Sciatic nerve (tissue), 2 donors: ENCODE measurements at places on chromosomes 3 and 15.

DNA sequence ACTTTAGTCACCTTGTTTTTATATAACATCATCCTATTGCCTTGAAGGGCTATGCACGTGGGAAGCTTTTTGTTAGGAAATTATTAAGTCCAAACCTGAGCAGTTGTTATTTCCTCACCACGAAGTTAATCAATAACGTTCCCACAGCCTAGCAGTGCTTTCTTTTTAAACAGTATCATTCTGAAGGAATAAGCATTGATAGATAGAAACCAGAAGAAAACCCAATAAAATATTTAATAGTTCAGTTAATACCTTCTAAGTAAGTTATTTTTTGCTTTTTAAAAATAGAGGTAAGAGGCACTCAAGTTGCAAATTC, 149.3 kb downstream of the KCNMB2 start:
- DNase-seq, result no peak

DNA sequence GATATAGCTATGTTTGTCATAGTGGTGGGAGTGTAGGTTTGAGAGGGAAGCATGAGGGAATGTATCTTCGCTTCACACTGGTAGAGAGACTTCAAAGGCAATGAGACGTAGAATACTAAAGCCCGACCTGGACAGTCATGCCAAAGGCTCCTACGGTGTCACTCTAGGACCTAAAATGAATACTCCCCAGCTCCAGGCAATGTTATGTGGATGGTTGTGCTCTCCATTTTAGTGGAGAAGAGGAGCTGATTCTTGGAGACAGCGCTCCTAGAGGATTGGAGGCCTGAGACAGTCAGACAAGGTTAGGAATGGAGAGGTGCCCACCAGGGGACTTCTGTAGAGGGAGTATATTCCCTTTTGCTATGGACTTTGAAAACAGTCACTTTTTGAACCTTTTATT, 260.1 kb downstream of the MEX3B start:
- DNase-seq, result no peak

- no peak for DNase-seq
These were observed 433.4 kb upstream of the CFAP20DC start for GRCh38 chr3:59483191-59483590.

- no peak for DNase-seq
These were observed 51.9 kb downstream of the CA12 start for GRCh38 chr15:63329567-63330350.

DNA sequence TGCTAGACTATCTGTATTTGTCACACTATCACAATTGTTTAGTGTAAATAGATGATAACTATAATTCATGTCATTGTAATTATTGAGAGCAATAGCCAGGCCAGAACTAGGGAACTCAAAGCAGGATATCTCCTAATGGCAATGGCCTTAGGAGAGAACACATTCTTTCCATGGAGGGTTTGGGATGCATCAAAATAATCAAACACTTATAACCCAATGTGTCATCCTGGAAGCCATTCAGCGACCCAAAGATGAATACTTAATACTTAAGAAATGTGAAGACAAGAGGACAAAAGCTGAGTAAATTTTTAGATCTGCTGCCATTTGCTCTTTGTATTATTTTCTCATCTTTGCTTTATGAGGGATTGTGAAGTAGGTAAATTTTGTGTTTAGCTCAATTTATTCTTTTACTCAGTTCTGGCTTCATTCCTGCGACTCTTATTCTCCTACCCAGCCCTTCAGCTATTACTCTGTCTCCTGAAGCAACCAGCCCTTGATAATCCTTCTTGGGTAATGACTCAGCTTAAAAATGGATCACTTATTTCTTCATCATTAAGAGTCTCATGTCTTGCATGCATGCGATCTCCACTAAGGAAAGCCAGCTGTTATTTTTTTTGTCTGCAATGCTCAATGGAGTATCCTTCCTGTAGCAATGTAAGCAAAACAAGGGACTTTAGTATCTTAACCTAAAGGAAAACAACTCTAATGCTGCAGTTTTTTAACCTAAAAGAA, 2.0 kb downstream of the OR4F15 start:
- DNase-seq, result no peak

GRCh38 chr3:30081904-30082303, 524.5 kb upstream of the TGFBR2 start:
- DNase-seq, result no peak
